ENCODE measurements at places on chromosomes 2 and 18.

DNA sequence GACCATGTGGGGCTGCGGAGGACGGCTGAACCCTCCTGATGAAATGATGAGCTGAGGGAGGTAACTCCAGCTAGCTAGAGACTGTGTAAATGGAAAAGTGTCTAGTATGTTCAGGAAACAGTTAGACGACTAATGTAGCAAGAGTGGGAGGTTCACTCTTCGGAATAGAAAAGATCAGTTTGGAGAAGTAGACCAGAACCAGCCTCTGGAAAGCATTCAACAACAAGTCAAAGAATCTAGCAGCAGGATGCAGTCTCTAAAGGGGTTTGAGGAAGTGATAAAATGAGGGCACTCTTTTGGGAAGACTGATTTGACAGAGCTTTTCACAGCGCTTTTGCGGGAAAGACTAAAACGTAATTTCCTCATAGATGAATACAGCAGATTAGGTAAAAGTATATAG lies 79.6 kb downstream of the GAREM1 start:
- no peak for DNase-seq

DNA sequence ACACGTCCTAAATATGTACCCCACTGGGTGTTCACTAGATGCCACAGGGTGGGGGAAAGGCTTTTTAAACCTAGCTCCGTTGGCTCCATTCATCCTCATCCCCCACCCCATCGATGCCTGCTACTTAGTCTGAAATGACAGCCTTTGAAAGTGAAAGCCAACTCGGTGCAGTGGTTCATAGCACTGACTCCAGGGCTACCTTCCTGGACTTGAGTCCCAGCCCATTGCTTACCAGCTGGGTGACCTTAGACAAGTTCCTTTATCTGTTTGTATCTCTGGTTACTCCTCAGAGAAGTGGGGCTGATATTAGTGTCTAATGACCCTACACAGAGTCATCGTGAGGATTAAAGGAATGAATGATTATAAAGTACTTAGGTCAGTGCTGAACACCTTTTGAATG lies 24.4 kb downstream of the EHD3 start:
- DNase-seq, result no peak

- DNase-seq, result no peak
Observed at GRCh38 chr18:68714366-68714711, 569 bp downstream of the TMX3 start.

GRCh38 chr2:25582077-25582830 lies 91.1 kb downstream of the DTNB start:
- no peak for DNase-seq

DNA sequence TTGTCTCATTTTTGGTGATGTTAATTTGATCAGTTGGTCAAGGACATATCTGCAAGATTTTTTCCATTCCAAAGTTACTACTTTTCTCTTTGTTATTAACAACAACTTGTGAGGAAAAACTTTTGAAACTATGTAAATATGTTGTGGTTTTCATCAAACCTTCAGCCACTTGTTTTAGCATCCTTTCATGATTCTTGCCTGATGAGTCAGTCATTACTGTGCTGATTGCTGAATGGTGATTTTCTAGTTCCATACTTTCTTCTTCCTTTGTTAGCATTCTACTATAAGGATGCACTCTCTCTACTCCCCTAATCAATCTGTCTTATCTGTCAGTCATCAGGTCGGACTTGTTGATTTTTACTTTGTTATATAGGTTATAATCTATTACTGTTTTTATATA lies 10.9 kb downstream of the TMEM87B start:
- no peak for DNase-seq

- DNase-seq, result no peak
Observed at GRCh38 chr18:34492652-34493051, 217.4 kb upstream of the DTNA start.

GRCh38 chr2:109356324-109357035 lies 227.5 kb downstream of the SH3RF3 start:
- DNase-seq, result no peak

DNA sequence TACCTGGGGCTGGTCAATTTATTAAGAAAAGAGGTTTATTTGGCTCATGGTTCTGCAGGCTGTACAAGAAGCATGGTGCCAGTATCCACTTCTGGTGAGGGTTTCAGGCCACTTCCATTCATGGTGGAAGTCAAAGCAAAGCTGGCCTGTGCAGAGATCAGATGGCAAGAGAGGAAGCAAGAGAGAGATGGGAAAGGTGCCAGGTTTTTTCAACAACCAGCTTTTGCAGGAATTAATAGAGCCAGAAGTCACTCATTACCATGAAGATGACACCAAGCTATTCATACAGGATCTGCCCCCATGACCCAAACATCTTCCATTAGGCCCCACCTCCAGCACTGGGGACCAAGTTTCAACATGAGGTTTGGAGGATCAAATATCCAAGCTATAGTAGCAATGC lies 56.8 kb upstream of the ST3GAL5 start:
- no peak for DNase-seq

GRCh38 chr2:70902067-70902442 lies 33.6 kb upstream of the ATP6V1B1 start:
- no peak for DNase-seq

- DNase-seq, result no peak
Observed at GRCh38 chr2:138058427-138058826, 94.2 kb downstream of the HNMT start.

GRCh38 chr2:7658486-7658885 lies 741.3 kb downstream of the RNF144A start:
- no peak for DNase-seq

DNA sequence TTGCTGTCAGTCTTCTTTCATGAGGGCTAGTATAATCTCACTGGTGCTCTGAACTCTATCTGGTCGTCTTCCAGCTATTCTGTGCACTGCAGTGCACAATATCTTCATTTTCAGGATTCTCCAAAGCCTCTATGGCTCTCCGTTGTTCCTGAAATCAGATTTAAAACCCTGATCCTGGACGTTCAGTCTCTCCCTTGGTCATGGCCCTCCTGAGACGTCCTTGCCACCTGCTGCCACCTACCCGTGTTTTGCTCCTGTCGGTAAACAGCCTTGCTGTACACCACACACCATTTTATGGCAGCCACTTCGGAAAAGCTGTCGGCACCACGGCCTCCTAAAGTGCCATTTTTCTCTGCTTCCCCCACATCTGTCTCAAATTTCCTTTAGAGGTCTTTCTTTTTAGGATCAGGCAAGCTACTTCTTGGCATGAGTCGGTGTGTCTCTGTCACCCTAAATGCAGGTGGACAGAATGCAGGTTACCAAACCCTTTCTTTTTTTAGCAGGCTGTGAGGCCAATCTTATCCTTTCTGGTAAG lies 170.0 kb downstream of the HRH4 start:
- no peak for DNase-seq

GRCh38 chr2:237227592-237228280 lies 142.0 kb downstream of the COPS8 start:
- DNase-seq, result no peak

DNA sequence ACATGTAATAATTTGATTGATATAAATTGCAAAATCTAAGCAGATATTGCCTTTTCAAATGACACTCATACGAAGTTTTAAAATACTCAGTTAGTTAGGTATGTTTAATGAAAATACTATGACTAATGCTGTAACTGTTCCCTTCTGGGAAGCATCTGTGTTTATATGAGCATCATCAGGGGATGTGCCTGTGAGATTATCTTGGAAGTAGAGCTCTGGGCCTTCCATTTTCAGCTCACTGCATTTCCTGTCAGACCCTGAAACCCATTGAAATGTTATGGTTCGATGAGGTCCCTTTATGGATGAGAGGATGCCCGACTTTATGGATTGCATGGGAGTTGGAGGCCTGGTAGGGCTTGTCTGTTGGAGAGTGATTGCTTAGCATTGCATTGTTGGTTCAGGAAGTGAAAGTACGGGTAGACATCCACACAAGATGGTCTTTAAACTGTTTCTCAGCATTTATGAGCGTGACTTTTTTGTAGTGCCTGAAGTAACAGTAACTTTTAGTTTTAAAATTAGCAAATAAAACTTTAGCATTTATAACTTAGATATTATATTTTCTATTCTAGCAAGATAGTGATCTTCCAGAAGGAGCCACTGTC lies 28.7 kb downstream of the ELP2 start:
- DNase-seq, result no peak

GRCh38 chr2:85674417-85674816 lies 6.4 kb upstream of the SFTPB start:
- DNase-seq, result no peak

DNA sequence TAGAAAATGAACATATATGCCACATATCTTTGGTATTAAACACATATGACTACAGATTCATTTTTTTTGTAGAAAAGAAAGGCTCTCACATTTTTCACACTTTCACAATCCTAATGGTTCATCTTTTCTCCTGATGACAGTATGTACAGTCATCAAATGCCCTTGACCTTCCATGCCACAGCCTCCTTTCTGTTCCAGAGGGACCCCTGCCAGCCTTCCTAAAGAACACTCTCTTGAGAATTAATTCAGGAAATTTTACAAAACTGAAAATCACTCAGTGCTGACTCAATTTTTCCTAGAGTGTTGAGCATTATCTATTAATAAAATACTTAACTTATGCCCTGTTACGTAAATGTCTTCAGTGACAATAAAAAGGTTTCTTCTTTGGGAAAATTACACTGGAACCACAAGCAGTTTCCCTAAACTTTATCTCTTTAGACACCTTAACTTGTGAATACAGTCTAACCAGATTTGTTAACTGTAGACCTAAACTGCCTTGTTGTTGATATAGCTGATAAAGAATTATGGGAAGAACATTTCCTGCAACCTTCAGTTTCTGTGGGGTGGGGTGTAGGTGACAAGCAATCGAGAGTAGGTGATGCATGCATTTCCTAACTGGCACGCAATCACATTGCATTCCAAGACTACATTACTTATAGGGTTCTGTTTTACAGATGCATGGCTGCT lies 15.3 kb upstream of the ACOXL start:
- DNase-seq, result no peak

DNA sequence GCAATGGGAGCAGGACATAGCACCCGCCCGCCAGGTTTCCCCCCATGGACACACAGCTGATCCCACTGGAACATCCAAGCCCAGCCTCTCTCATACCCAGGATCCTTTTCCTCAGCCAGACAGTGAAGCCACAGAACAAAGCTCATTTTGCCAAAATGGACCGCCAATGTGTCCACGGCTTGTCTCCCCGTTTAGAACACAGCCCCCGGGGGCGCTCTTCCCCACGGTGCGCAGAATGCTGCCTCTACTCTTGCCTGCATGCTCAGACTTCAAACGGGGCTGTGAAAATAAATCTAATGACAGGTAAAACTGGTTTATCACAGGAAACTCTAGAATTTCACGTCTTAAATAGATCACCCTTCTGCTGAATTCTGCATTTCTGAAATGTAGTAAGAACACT lies 548.5 kb upstream of the ID2 start:
- DNase-seq, result no peak

DNA sequence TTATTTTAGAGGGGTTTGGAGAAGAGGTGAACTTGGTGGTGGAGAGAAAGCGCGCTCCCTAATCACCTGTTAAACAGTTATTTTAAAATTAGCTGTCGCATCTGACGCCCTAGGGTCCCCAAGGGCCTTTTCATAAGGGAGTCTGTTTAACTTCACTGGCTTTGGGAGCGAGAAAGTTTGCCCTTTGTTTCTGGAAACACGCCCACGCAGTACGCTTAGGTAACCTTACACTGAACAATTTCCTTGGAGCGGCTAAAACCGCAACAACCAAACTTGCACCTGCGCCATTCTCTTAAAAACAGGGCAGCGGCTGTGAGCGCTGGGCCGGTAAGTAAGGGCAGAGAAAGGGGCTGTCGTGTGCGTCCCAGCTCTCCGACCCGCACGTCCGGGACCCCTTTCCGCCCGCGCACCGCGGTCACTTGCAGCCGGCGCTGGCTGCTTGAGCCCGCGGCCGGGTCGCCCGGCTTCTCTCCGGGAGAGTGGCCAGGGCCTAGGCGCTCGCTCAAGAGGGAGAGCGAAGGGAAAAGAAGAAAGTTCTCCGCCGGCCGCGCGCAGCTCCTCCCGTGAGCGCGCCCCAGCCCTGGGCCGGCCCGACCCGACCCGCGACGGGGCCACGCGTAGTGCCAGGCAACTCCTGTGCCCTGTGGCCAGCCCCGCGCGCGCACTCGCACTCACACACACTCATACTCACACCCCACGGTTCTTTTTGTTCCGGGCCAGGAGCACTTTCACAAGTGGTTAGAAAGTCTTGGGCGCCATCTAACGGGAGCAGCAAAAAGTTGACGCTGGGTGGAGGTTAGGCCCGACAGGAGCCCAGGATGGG lies 19.2 kb downstream of the POU3F3 start:
- peak; percentile 60 for DNase-seq

GRCh38 chr18:12515550-12515949 lies 107.8 kb downstream of the PRELID3A start:
- no peak for DNase-seq

DNA sequence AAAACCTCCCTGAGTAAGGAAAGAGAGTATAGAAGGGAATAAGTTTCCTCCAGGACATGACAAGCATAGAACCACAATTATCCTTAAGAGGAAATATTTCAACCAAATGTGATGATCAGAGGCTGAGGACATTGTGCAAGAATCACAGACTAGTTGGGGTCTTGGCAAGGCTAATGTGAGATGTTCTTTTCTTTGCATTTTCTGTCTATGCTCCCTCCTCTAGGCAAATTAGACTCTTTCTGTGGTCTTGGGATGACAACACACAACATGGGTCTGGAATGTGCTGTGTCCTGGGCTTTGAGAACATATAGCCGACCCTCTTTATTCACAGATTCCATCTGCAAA lies 32.0 kb upstream of the IL1RL1 start:
- DNase-seq, result no peak

DNA sequence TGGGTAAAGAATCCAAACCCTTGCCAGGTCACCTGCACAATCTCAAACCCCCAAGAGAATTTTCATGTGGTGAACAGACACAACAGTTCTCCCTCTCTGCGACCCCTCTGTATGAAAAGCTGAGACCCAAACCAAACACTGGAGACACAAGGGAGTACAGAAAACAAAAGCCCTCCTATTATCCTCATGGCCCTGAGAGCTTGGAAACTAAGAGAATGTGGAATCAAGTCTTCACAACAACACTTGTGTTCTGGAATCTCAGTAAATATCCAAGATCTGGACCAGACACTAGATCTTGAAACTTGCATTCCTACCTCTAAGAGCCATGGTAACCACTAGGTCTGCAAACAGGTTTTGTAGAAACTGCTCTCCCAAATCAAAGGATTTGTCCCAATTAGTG lies 50.1 kb upstream of the CCDC150 start:
- no peak for DNase-seq

GRCh38 chr2:121917143-121917542 lies 161.7 kb downstream of the TSN start:
- no peak for DNase-seq

DNA sequence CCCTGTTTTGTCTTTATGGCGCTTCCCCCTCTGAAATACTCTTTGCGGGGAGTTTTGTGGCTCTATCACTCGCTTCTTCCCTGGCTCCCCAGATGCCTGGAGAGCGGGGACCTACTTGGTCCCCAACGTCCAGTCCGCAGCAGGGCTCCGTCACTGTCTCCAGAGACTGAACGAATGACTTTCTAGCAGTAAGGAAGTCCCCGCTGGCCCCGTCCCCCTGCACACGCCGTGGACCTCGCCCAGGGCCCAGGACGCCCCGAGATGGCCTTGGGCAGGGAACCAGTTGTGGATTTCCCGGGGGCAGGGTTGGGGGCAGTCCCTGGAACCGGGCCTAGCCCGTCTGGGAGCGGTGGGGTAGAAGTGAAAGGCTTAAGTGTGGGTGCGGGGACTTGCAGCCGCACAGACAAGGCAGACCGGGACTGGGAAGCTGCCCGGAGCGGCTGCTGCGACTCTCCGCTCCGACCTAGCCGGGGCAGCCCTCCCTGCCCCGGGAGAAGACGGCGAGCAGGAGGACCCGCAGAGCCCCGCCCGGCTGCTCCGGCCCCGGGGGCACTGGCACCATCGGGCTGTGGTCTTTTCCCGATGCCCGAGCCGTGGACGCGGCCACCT lies 821 bp upstream of the EPHA4 start:
- DNase-seq, result no peak

All from KG1 (cell line).